ENCODE measurements at places on chromosomes 2 and 18.

DNA sequence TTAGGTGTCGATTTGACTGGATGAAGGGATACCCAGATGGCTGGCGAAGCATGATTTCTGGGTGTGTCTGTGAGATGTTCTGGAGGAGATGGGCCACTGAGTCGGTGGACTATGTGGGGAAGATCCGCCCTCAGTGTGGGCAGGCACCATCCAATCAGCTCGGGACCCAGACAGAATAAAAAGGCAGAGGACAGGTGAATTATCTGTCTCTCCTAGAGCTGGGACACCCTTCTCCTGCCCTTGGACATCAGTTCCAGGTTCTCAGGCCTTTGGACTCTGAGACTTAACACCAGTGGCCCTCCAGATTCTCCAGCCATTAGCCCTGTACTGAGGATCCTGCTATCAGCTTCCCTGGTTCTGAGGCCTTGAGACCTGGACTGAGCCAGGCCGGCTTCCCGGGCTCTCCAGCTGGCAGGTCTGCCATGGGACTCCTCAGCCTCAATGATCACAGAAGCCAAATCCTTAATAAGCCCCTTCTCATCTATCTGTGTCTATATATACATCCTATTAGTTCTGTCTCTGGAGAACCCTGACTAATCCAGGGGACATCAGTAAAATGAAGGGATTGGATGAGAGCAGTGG, 11.7 kb downstream of the PROC start:
- DNase-seq: no peak

DNA sequence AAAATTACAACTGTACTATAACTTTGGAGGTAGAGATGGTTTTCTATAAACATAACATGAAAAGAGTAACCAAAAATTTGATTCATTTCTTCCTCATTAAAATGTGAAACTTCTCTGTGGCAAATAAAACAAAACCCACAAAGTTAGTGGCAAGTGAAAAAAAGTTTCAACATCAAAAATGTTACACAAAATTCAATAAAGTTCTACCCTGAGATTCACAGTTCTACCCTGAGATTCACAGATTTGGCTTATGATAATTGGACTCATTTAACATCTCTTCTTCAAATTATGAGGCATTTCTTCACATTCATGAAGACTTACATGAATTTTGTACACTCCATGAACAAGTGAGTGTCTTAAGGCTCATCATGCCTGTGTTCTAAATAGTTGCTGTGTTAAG, 51.0 kb downstream of the AAK1 start:
- no peak for DNase-seq

- DNase-seq: no peak
These were observed 41.2 kb downstream of the AGFG1 start for GRCh38 chr2:227513113-227513512.

GRCh38 chr2:167478196-167478595, 589.9 kb downstream of the XIRP2 start:
- DNase-seq: no peak

DNA sequence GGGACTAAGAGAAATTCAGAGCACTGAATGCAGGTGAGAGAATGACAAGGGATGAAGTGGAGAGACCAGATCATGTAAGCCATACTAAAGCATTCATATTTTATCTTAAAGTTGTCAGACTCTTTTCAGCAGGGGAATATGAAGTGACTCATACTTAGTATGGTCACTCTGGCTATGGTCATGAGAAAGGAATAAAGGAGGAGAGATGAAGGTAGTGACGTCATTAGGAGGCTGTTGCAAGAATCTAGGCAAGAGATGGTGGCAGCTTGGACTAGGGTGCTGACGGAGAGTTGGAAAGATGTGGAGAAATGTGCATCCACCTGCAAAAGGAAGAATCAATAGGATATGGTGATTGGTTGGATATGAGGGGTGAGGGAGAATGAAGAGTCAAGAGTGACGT, 203.2 kb upstream of the ACVR2A start:
- no peak for DNase-seq

Data from NCI-H1417 treated with DMSO at 0.1 percent for 48 hours (cell line).